T-helper 17 cell (primary cell): ENCODE measurements at places on chromosomes 5 and 9. TPM values are rescaled to one million over a fixed set of nuclear protein-coding genes. Genes with fewer than 3 reads are reported as not detected.

DNA sequence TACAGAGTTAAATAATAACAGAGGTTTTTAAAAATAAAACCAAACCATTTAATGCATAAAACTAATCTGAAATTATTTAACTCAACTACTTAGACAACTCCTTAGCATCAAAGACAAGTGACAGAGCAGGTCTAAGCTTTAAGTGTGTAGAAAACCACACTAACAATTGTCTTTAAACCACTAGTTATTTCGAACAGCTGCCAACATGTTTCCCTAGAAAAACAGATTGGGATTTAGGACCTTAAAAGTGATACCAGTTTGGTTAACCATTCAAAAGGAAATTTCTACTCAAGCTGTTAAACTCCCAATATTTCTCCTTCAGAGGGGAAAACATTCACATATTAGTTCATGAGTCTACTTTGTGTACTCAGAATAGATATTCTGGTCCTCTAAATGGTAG lies 208.7 kb downstream of the BNC2 start:
- DNase-seq: no peak

DNA sequence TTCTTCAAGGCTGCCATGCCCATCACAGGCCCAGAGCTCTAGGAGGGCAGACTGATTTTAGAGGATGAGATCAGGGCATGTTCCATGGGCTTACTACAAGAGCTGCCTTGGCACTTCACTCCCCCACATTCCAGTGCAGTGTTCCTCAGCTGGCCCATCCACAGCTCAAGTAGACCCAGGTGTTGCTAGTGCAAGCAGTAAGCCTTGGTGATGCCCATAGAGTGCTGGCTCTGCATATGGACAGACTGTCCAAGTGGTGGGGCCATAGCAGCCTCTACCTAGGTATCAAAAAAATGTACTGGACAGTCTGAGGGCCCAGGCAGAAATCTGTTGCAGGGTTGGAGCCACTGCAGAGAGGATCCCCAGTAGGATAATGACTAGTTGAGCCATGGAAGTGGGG lies 366.6 kb downstream of the FGF10 start:
- DNase-seq: no peak

TRIM36 gene
- not detected for total RNA-seq

- DNase-seq: no peak
These were observed 1.3 kb downstream of the SLC6A3 start for GRCh38 chr5:1443991-1444360.

DNA sequence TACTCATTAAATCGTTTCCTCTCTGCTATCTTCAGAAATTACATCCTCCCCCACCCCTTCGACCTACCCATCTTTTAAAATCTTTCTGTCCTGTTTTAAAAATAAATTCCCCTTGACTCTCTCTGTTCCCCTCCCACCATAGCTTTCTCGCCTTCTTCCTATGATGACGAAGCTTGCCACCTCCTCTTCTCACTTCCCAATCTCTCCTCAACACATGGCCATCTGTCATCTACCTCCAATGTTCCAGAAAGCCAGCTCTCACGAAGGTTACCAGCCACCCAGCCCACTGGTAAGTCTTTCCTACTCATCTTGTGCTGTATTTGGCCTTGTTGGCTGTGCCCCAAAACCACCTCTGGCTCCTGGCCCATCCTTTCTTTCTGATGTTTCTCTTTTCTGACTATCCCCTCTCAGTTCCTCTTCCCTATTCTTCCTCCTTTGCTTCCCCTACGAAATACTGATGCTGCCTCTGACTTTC lies 346.3 kb downstream of the ENC1 start:
- DNase-seq: no peak

FAM221B gene
- total RNA-seq: not detected
